GM23248 (cell line): ENCODE measurements at places on chromosomes 3 and 15. TPM values are rescaled to one million over a fixed set of nuclear protein-coding genes. Genes with fewer than 3 reads are reported as not detected.

AMOTL2 gene
- 336 and 347 TPM in 2 replicates for total RNA-seq

PAQR5 gene
- 3.8 and 4.6 TPM in 2 replicates for total RNA-seq

PRRT3 gene
- 2.9 and 7.5 TPM in 2 replicates for total RNA-seq

KLHL25 gene
- total RNA-seq, result 2.5 and 7.1 TPM in 2 replicates

SEMA3G gene
- not detected in 2 replicates for total RNA-seq

RHCG gene
- total RNA-seq, result not detected in 2 replicates

ZNF80 gene
- total RNA-seq, result not detected in 2 replicates

TPRG1 gene
- total RNA-seq, result not detected in 2 replicates

CEP63 gene
- 12.6 and 21.0 TPM in 2 replicates for total RNA-seq

COL6A5 gene
- not detected in 2 replicates for total RNA-seq

ERICH6 gene
- total RNA-seq, result not detected in 2 replicates

- no peak for DNase-seq
- no peak overlapping the region for H3K4me3 ChIP-seq
- peaks cover 18% of the 10 kb centered on the region for H3K36me3 ChIP-seq
- H3K27me3 ChIP-seq, result no peaks in the 10 kb centered on the region
- H3K27ac ChIP-seq, result no peak overlapping the region
Measured at GRCh38 chr3:123708531-123708930, 123.7 kb upstream of the HACD2 start.

GRCh38 chr3:61601831-61602230 is 40.5 kb downstream of the PTPRG start:
- H3K4me1 ChIP-seq, result no peaks in the 10 kb centered on the region; the same call in 1 of the 2 replicates
- H3K4me3 ChIP-seq, result no peak overlapping the region
- peak; percentile 47 for DNase-seq
- no peaks in the 10 kb centered on the region for H3K27me3 ChIP-seq
- no peaks in the 10 kb centered on the region for H3K36me3 ChIP-seq

GRCh38 chr3:142009029-142009428 is 132.6 kb downstream of the ATP1B3 start:
- H3K4me1 ChIP-seq, result no peaks in the 10 kb centered on the region
- H3K36me3 ChIP-seq, result no peaks in the 10 kb centered on the region
- H3K27me3 ChIP-seq, result no peaks in the 10 kb centered on the region
- DNase-seq, result no peak

DNA sequence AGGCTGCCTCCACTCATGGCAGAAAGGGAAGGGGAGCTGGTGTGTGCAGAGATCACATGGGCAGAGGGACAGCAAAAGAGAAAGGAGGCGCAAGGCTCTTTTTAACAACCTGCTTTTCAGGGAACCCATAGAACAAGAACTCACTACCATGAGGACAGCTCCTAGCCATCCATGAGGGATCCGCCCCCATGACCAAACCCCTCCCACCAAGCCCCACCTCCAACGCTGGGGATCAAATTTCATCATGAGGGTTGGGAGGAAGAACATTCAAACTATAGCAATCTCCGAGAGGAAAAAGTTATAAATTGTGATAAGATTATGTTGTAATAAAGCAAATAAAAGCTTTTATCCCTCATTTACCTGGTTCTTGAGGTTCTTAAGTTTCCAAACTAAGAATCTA is 84.7 kb upstream of the LMCD1 start:
- peaks cover 11% of the 10 kb centered on the region for H3K4me1 ChIP-seq
- H3K36me3 ChIP-seq, result no peaks in the 10 kb centered on the region
- DNase-seq, result peak; percentile 48
- H3K4me3 ChIP-seq, result peak overlapping the region; percentile 38; the same call in 1 of the 2 replicates
- H3K27ac ChIP-seq, result no peak overlapping the region

DNA sequence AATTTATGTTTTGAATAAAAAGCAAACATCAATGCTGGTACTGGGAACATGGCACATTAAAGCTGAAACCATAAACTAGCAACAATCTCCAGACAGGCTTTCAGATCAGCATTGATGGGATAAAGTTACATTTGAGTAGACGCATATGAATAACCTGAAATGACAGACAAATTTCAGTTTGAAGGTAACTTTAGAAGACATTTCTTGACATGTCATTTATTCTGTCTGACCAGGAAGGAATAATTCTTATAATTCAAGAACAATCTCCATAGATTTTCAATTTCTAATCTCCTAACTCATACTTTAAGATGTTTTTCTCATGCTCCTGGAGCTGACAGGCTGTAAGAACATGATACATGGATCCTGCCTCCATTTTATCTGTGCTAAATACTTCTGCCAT is 69.8 kb downstream of the PLCH1 start:
- no peak for DNase-seq
- peaks cover 12% of the 10 kb centered on the region for H3K4me1 ChIP-seq
- H3K27ac ChIP-seq, result no peak overlapping the region
- no peaks in the 10 kb centered on the region for H3K36me3 ChIP-seq
- H3K27me3 ChIP-seq, result no peaks in the 10 kb centered on the region
- H3K4me3 ChIP-seq, result no peak overlapping the region

GRCh38 chr3:113834983-113835382 is 3.6 kb upstream of the GRAMD1C start:
- peaks cover 15% of the 10 kb centered on the region for H3K4me1 ChIP-seq
- H3K27me3 ChIP-seq, result no peaks in the 10 kb centered on the region

- H3K36me3 ChIP-seq, result peaks cover 14% of the 10 kb centered on the region; the same call in 1 of the 2 replicates
- no peak for DNase-seq
- peaks cover 15% of the 10 kb centered on the region for H3K4me1 ChIP-seq
- no peak overlapping the region for H3K4me3 ChIP-seq
Measured at GRCh38 chr15:99645951-99646350, 80.2 kb downstream of the MEF2A start.

DNA sequence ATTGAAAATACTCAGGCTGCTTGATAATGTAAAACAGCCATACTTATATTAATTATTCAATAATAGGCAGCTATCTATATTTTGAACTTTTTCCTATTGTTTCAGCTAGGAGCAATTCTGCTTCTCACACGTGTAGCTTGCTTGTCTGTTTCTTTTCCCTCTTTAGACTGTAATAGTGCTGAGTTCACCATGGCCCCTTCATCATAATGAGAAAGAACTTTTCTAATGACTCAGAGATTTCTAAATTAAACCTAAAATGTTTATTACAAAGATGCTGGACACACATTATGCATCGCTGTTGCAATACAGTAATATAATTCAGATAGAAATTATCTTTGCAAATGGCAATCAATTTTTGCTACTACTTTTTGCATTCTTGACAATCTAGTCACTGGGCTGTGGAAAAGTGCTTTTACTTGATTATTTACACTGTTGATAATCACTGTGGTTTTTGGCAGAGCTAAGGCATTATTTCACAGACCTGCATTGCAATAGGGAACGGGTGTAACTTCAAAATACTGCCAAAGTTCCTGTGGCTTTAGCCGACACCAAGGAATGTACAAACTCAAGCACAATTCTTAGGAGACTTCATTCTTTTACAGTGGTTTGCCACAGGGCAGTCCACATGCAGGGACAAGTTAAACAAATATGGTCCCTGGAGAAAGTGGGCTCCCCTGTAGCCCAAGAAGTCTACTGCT is 281.0 kb upstream of the TBL1XR1 start:
- DNase-seq, result peak; percentile 96
- H3K27me3 ChIP-seq, result no peaks in the 10 kb centered on the region
- H3K27ac ChIP-seq, result peak overlapping the region; percentile 82
- H3K36me3 ChIP-seq, result no peaks in the 10 kb centered on the region
- peak overlapping the region; percentile 6; the same call in 1 of the 2 replicates for H3K4me3 ChIP-seq

DNA sequence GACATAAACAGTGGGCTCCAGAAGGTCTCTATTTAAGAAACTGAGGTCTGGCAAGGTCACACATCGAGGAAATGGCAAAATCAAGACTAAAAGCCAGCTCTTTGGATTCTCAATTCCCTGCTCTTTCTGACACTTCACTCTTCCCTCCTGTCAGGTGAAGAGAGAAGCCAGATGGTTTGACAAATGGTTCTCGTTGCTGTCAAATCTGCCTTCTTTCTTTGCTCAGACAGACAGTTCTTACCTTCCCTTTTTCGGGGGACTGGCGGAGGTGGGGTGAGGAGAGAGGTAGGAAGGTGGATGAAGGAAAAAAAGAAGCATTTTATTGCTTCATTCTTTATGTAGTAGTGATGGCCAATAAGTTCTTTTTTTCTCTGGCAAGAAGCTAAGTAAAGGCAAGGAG is 133.4 kb downstream of the LPP start:
- no peak overlapping the region for H3K4me3 ChIP-seq
- peaks cover 44% of the 10 kb centered on the region for H3K4me1 ChIP-seq
- peak overlapping the region; percentile 79; the same call in 1 of the 2 replicates for H3K27ac ChIP-seq
- no peaks in the 10 kb centered on the region for H3K27me3 ChIP-seq
- no peaks in the 10 kb centered on the region for H3K36me3 ChIP-seq
- DNase-seq, result no peak

GRCh38 chr3:171832989-171833388 is 10.2 kb upstream of the TMEM212 start:
- H3K4me3 ChIP-seq, result no peak overlapping the region
- H3K27ac ChIP-seq, result no peak overlapping the region
- H3K36me3 ChIP-seq, result no peaks in the 10 kb centered on the region
- H3K4me1 ChIP-seq, result peaks cover 40% of the 10 kb centered on the region
- no peaks in the 10 kb centered on the region for H3K27me3 ChIP-seq

- H3K36me3 ChIP-seq, result no peaks in the 10 kb centered on the region
- no peak for DNase-seq
- no peak overlapping the region for H3K4me3 ChIP-seq
Measured at GRCh38 chr3:158169091-158169491, 59.2 kb downstream of the RSRC1 start.

- peaks cover 2% of the 10 kb centered on the region; the same call in 1 of the 2 replicates for H3K4me1 ChIP-seq
- no peak overlapping the region for H3K27ac ChIP-seq
- no peaks in the 10 kb centered on the region for H3K36me3 ChIP-seq
Measured at GRCh38 chr3:115687721-115688120, 64.4 kb downstream of the GAP43 start.

GRCh38 chr3:119297169-119297568 is 3.0 kb downstream of the ARHGAP31 start:
- no peaks in the 10 kb centered on the region for H3K36me3 ChIP-seq
- peak overlapping the region; percentile 65 for H3K27ac ChIP-seq
- peak; percentile 90 for DNase-seq
- H3K4me1 ChIP-seq, result peaks cover 26% of the 10 kb centered on the region

DNA sequence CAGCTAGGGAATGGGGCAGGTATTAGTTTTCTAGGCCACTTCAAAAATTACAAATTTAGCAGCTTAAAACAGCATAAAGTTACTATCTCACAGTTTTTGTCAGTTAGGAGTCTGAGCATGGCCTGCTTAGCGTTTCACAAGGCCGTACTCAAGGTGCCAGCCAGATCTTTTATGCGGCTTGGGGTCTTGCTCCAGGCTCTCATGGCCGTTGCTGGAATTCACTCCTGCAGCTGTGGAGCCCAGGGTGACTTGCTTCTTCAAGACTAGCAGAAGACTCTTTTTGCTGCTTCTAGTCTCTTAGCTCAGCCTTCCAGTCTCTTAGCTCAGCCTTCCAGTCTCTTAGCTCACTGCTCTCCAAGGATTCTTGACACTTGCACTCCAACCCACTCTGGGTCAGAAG is 242.1 kb upstream of the CTDSPL start:
- DNase-seq, result no peak
- no peaks in the 10 kb centered on the region; the same call in 1 of the 2 replicates for H3K27me3 ChIP-seq
- no peak overlapping the region for H3K4me3 ChIP-seq

- no peaks in the 10 kb centered on the region for H3K36me3 ChIP-seq
- no peaks in the 10 kb centered on the region for H3K27me3 ChIP-seq
- H3K27ac ChIP-seq, result no peak overlapping the region
- no peak overlapping the region for H3K4me3 ChIP-seq
Measured at GRCh38 chr3:81164806-81165205, 596.6 kb downstream of the GBE1 start.

- no peak overlapping the region for H3K4me3 ChIP-seq
- no peak overlapping the region for H3K27ac ChIP-seq
- H3K27me3 ChIP-seq, result no peaks in the 10 kb centered on the region
- H3K4me1 ChIP-seq, result 0 out of 2 replicates have a peak, but pooled peaks cover 6% of the 10 kb centered on the region
- no peak for DNase-seq
Measured at GRCh38 chr3:174859756-174860155, 622 bp downstream of the NAALADL2 start.

- H3K4me3 ChIP-seq, result no peak overlapping the region
- DNase-seq, result no peak
- peaks cover 7% of the 10 kb centered on the region; the same call in 1 of the 2 replicates for H3K36me3 ChIP-seq
- no peaks in the 10 kb centered on the region for H3K4me1 ChIP-seq
Measured at GRCh38 chr3:37971467-37971866, 19.1 kb upstream of the VILL start.

GRCh38 chr3:57910990-57911389 is 97.2 kb upstream of the FLNB start:
- H3K27me3 ChIP-seq, result no peaks in the 10 kb centered on the region
- no peak overlapping the region for H3K4me3 ChIP-seq
- peaks cover 15% of the 10 kb centered on the region; the same call in 1 of the 2 replicates for H3K36me3 ChIP-seq
- peaks cover 16% of the 10 kb centered on the region for H3K4me1 ChIP-seq

DNA sequence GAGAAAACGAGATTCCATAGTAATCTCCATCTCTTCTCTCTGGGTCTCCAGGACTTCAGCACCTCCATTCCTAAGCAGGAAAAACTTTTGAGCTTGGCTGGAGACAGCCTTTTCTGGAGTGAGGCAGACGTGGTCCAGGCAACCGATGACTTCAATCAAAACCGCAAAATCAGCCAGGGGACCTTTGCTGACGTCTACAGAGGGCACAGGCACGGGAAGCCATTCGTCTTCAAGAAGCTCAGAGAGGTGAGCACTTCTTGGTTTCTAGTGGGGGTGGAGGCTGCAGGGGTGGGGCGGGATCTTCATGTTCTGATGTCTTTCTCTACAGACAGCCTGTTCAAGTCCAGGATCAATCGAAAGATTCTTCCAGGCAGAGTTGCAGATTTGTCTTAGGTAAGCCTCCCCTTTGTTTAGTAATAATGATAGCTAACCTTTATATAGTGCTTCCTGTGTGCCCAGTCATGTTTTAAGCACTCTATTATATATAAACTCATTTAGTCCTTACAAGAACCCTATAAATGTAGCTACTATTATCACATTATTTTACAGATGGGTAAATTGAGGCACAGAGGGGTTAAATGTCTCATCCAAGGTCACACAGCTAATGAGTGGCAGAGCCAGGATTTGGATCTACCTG is 35.0 kb upstream of the TATDN2 start:
- no peaks in the 10 kb centered on the region for H3K36me3 ChIP-seq
- H3K4me3 ChIP-seq, result no peak overlapping the region
- H3K27me3 ChIP-seq, result no peaks in the 10 kb centered on the region
- H3K27ac ChIP-seq, result no peak overlapping the region
- H3K4me1 ChIP-seq, result no peaks in the 10 kb centered on the region
- DNase-seq, result no peak
